Ascending aorta (tissue), 2 donors: ENCODE measurements at places on chromosomes 16 and 17. TPM values are rescaled to one million over a fixed set of nuclear protein-coding genes. Genes with fewer than 3 reads are reported as not detected.
A peak's percentile ranks its signal among the peaks of the same experiment; 100 is the strongest.

DNA sequence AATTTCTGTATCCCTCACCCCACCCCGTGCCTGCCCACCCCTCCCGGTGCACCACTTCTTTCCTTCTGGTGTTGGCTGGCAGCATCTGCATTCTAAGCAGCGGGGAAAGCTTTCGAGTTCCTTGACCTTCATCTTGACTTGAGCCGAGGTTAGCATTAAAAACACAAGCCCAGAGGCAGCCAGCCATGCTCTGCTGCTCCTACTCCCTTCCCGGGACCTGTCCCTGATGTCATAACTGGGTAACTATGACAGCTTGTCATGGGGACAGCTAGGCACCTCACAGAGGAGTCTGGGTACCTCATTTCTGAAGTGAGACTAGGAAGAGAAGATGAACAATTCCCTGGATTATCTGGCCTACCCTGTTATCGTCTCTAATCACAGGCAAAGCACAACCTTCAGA lies at the start of gene CFAP97D1:
CFAP97D1 (plus strand) TSS at position 301 of the 400 bp plus-strand sequence; CDS start at position 329, 28 bp downstream.
- no peak for DNase-seq

DNA sequence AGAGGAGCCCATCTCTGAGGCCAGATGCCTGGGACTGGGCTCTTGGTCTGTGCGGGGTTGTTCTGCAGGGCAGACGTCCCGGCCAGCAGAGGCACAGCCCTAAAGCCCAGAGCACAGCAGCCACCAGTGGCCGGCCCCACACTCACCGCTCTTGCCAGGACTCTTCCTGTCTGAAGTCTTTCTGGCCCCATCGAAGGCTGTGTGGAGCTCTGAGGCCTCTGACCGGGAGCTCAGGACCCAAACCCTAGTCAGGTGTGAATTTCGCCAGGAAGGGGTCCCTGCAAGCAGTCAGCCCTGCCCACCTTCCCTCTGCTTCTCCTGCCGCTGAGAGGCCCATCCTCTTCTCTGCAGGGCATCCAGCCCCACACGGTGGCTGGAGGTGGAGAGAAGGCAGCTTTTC lies 10.7 kb downstream of the ACSF3 start:
- no peak for DNase-seq

GRCh38 chr17:83151442-83152226 lies 72.2 kb downstream of the METRNL start:
- no peak for DNase-seq

The ETV4 gene
- not detected for total RNA-seq

DNA sequence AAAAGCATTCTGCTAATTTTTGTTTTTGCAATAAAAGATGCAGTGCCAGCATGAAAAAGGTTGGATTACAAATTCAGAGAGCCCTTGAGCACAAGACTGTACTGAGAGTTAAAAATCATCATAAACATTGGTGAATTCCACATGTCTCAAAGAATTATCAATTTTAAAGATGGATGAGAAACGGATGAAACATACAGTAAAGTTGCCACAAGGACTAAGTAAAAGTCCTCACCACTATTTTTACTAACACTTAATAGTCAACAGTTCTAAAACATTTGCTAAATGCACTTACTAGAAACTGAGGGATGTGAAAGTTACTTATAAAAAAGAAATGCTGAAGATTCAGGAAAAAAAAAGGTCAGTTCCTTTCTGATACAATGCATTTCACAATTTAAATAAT lies 25.8 kb upstream of the NACA2 start:
- no peak for DNase-seq

- no peak for DNase-seq
These were observed 9.7 kb downstream of the ACLY start for GRCh38 chr17:41909088-41909487.

The CMTM4 gene
- 20.1 TPM for total RNA-seq

DNA sequence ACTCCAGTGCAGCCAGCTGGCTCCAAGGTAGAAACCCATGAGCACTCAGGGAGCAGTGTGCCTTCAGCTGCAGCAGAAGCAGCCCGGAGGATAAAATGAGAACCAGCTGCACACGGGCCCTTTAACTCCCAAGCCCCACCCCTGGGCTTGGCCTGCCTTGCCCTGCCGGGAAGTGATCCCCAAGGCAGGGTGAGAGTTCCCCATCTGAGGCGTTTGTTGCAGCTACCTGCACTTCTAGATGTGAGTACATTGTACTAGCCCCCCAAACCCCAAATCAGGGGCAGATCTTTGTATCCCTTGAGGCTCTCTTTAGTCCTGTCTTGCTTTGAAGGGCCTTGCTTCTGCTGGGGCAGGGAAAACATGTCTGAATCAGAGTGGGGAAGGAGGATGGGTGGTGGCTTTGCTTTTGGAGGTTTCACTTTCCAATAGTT lies at the start of gene MVP:
MVP (plus strand) TSS at position 192 of the 431 bp plus-strand sequence. CDS start 10,088 bp downstream, outside the sequence.
- DNase-seq, result no peak

GRCh38 chr17:16928406-16929034 lies 43.4 kb downstream of the TNFRSF13B start:
- no peak for DNase-seq

The CES5A gene
- total RNA-seq, result not detected

DNA sequence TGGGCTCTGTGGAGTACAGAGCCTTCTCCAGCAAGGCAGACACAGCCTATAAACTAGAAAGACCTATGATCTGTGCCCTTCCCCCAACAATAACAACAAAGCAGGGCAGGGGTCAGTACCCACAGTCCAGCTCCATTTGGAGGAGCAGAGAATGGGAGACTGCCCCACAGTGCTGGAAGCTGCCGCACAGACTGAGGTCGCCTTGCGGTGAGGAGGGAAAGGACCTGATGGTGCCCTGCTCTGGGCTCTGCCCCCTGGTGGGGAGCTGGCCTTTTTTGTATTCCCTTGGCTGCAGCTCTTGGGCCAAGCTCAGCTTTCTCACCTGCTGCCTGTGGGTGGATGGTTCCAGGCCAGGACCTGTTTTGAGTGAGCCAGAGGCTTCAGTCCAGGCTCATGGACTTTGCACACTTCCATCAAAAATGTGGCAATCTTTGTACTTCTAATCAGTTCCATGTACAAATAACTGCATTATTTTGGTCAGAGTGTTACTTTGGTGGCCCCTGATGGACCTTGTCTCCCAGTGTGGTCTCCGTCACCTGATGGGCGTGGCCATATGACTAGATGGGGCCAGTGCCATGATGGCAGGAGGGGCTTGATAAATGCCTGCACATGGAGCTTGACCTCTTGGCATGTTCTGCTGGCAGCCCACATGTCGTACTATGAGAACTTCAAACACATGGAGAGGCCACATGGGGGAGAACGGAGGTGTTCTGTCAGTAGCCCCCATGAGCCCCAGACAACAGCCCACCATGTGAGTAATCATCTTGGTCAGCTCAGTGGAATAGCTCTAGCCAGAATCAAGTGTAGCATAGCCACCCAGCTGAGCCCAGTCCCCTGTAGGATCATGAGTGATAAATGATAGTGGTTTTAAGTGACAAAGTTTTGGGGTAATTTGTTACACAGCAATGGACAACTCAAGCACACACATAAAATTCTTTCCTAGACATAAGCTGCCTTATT lies 24.2 kb downstream of the B9D1 start:
- DNase-seq, result peak; percentile 66

The TOP3A gene
- 52.8 TPM for total RNA-seq

The OTOP2 gene
- total RNA-seq, result not detected

- DNase-seq, result no peak
These were observed 302.8 kb downstream of the ABCC12 start for GRCh38 chr16:47852991-47853390.

DNA sequence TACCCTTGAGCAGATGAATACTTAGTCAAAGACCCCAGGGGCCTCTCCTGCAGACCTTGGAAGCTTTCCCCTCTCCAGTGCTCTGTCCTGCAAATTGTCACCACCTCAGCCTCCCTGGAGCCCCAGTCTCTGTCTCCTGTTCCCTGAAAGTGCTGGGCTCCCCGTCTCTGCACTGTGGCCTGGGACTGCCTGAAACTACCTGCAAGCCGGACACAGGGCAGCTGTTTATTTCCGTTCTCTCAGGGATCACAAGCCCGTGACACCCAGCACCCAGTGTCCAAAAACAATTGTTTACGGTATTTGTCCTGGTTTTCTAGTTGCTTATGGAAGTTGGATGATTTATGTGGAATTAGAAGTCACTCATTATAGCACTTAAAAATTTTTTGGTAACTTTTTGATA lies 81.6 kb upstream of the CHMP6 start:
- DNase-seq, result no peak

GRCh38 chr17:5558815-5559785 lies 25.2 kb downstream of the NLRP1 start:
- DNase-seq, result no peak

The ABCA6 gene
- total RNA-seq, result 37.4 TPM

DNA sequence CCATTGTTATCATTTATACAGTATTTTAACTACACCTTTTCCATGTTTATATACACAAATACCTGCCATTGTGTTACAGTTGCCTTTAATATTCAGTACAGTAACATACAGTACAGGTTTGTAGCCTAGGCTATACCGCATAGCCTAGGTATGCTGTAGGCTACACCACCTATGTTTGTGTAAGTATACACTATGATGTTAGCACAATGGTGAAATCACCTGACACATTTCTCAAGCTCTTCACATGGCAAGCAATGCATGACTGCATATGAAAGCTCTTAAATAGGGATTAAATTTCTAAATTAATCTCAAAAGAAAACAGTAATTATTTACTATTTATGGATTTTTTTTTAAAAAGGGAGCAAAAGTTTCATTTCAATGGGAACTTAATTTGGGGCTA lies 12.0 kb downstream of the LRRC37B start:
- DNase-seq, result no peak

DNA sequence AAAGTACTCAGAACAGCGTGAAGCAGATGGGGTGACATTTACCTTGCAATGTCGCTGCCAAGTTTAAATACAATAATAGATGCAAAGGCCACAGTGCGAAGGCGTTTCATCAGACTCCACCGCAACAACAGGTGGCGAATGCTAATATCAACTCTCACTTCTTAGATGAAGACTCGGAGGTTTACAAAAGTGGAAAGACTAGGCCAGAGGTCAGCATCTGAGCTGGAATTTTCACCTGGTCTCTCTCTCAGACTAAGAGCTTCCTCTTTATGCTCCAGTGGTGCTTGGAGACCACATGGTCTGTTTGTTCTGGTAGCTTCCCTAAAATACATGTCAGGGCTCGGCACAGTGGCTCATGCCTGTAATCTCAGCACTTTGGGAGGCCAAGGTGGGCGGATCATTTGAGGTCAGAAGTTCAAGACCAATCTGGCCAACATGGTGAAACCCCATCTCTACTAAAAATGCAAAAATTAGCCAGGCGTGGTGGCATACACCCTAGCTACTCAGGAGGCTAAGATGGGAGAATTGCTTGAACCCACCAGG lies 169.1 kb downstream of the XYLT1 start:
- no peak for DNase-seq

The SOST gene
- total RNA-seq, result 15.1 TPM

The OR4D1 gene
- not detected for total RNA-seq

GRCh38 chr17:60087882-60088669 lies 9.4 kb upstream of the HEATR6 start:
- no peak for DNase-seq

The PSMD3 gene
- total RNA-seq, result 93.1 TPM

DNA sequence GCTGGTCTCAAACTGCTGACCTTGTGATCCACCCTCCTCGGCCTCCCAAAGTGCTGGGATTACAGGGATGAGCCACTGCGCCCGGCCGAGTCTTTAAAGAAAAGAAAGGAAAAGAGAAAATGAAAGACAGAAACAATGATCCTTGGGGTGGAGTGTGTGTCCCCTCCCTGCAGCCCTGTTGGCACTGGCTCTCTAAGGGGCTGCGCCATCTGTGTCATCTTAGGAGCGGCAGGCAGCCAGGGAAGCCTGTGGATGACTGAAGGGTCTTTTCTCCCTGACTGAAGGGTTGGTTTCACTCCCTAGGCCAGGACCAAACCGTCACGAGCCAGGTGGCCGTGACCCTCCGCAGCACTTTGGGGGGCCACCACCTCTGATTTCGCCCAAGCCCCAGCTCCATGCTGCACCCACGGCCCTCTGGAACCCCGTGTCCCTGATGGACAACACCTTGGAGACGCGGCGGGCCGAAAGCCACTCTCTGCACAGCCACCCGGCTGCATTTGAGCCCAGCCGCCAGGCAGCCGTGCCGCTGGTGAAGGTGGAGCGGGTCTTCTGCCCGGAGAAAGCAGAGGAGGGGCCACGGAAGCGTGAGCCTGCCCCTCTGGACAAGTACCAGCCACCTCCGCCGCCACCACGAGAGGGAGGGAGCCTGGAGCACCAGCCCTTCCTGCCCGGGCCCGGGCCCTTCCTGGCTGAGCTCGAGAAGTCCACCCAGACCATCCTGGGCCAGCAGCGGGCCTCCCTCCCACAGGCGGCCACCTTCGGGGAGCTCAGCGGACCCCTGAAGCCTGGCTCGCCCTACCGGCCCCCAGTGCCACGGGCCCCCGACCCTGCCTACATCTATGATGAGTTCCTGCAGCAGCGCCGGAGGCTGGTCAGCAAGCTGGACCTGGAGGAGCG lies 27.7 kb downstream of the GINS2 start:
- no peak for DNase-seq

The ABR gene
- total RNA-seq, result 184 TPM

GRCh38 chr17:16939208-16939576 lies 32.7 kb downstream of the TNFRSF13B start:
- no peak for DNase-seq

DNA sequence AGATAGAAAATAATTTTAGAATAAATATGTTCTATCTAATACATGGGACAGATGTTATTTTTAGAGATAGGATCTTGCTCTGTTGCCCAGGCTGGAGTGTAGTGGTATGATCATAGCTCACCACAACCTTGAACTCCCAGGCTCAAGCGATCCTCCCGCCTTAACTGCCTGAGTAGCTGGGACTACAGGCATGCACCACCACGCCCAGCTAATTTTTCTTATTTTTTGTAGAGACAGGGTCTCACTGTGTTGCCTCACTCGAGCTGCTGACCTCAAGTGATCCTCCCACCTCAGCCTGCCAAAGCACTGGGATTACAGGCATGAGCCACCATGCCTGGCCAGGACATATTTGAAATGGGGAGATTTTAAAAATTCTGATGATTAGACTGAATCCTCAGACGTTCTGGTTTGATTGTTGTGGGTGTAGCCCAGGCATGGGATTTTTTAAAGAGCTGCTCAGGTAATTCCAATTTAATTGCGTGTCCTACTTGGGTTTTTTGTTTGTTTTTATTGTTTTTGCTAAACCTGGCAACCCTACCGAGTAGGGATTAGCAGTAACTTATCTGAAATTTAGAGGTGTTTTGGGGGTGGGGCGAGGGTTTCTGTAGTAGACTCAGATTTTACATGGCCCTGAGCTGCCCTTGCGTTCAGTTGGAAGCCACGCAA lies 142.9 kb downstream of the RAB11FIP4 start:
- no peak for DNase-seq

The RPS15A gene
- 540 TPM for total RNA-seq
